Activated T-cell treated with anti-CD3 and anti-CD28 coated beads, Interleukin-2, amount 50 U/mL, for 72 hours (primary cell): ENCODE measurements at places on chromosomes 2 and 18. TPM values are rescaled to one million over a fixed set of nuclear protein-coding genes. Genes with fewer than 3 reads are reported as not detected.

DNA sequence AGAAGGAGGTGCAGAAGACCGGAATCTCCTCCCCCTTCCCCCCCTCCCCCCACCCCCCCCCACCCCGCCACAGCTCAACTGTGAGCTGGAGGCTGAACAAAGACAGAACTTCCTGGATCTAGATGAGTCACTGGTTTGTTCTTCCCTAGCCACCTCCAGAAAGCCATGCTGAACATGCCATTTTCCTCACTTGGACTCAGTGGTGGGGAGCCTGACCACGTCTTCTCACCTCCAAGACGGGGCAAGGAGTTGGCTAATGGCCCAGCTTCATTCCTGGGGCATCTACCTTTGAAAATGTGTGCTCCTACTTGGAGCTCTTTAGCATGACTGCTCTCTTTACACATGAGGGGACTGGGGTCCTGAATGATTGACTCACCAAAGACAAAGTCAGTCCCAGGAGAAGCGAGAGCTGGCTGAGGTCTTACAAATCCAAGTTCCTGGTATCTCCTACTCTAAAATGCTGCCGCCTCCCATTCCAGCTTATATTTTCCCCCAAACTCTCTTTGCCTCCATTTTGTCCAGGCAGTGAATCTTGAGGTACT lies 22.6 kb upstream of the FZD5 start:
- DNase-seq, result no peak

DNA sequence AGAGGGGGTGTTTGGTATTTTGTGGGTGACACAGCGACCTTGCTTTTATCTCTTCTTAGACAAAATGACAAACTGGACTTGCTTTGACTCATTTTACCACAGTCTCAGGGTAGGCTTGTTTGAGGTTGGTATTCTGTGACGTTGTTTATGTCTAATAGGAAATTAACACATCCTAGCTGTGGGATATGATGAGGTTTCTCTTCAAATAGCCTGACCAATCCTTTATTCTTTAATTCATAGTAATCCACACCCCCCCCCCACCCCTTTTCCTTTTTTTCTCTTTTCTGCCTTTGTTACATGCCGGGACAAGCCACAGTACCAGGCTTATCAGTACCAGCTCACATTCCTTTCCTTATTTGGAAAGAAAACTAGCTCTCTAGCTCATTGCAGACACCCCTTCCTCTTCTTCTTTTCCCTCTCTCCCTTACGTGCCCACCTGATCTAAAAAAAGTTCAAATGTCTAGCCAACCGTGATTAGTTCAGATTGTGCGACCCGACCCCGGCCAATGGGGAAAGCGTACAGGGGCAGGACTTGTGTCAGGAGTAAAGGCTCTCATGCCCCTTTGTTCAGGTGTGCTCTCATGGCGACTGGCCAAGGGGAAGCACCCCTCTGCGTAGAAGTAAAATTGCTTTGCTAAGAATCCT lies 52.2 kb upstream of the PTPRM start:
- no peak for DNase-seq

RAX gene
- not detected for total RNA-seq

- peak; percentile 90 for DNase-seq
These were observed 8.5 kb upstream of the SPATA3 start for GRCh38 chr2:230987137-230988020.

DNA sequence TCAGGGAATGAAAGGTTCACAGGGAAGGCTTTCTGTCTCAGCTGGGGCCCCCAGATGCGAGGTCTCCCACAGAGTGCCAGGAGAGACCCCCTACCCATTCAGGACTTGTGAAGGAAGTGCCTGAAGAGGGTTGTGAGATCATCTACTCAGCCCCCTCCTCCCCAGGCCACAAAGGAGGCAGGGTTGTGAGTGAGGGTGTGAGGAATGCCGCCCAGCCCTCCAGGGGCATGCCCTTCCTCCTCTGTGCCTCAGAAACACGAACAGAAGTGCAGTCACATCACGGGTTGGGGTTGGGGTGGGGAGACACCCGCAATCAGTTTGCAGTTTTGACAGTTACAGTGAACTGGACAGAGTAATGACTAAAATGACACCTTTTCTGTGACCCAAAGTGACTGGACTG lies 5.0 kb downstream of the MAL start:
- DNase-seq, result no peak

ORC2 gene
- total RNA-seq, result 60.2 TPM

DNA sequence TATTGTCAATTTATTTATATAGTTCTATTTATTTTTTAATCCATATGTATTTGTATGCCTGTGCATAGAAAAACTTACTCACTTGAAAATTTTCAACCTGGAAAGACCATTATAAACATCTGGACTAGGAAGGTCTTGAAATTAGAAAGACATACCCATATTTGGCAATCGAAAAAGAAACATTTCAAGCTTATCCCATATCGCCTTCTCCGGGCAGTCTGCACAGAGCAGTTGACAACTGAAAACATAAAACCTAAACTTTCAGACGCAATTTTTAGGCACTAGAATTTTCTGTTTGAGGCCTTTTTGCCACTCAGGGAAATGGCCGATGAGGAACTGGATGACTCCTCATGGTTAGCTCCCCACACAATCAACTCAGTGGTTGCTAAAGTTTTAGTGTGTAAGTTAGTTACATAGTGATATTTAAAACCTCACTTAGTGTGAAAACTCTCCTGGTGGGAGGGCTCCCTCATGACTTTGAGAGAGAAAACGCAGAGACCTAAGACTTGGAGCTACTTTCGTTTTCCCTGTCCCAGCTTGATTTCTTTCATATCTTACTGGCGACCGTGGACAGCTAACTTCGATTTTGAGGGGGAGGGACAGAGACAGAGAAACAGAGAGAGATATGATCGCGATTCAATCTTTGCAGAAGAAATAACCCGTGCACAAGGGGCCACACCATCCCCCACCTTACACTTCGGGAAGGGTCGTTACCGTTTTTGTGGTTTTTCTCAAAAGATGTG lies 3.2 kb upstream of the HOXD12 start:
- DNase-seq, result no peak
